ENCODE measurements at places on chromosomes 3 and 15.

DNA sequence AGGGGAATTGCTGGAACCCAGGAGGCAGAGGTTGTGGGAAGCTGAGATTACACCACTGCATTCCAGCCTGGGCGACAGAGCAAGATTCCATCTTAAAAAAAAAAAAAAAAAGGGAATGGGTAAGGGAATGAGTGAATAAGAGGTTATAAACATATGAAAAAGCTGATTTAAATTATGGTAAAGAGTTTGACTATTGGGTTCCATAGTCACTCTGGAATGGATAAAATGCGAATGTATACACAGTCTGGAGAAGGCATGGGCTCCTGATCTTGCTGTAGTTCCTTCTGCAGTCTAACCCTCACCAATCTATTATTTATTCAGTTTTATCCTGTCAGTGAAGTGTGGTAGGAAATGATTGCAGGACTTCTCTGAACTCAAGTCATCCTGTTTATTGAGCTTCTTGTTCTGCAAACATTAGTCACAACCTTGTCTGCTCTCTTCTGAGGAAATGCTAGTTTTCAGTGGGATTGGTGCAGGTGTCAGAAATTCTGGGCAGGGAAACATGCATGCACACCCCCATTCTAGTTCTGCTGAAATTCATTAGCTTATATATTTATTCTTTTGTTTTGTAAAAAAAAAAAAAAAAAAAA lies 190.9 kb upstream of the CFAP20DC start:
- DNase-seq = no peak

- DNase-seq = no peak
Measured at GRCh38 chr3:57985176-57985983, 22.8 kb upstream of the FLNB start.

GRCh38 chr15:31365032-31365654 lies 38.5 kb downstream of the KLF13 start:
- DNase-seq = no peak

DNA sequence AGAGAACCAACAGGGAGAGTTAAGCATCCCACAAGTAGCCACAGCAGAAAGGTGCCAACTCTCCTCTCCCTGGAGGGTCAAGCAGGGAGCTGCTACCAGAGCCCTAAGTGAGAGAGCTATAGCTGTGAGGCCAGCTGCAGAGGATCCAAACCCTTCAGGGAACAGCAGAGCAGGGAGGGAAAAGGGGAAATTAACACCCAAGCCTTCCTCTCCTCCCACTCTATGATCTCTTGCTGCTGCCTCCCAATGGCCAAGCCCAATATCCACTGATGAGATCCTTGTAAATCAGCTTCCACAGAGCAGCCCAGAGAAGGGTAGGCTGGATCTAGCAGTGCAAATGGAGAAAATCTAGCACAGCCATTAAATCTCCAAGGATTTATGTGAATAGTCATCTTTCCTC lies 68.2 kb upstream of the THBS1 start:
- DNase-seq = no peak

DNA sequence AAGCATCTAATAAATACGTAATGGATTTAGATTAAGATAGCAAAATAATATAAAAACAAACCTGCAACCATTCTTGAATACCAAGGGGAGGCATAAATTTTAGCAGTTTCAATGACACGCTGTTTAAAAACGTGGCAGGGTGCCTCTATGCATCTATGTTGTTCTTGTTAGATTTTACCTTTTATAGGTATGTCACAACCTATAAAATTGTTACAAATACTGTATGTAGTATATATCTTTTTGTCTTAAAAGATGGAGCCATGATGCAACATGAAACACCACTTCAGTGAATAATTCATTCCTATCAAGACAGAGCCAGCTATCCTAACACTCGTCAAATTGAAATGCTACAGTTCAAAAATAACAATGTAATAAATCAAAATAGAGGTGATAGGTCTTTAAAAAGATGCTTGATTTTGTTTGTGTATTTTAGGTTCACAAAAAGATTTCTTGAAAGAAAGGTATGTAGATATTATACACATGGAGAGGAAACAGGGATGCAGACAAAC lies 1059.2 kb downstream of the ROBO1 start:
- DNase-seq = no peak

Measured in common myeloid progenitor, CD34-positive (primary cell).